ENCODE measurements at places on chromosomes 7 and 10. TPM values are rescaled to one million over a fixed set of nuclear protein-coding genes. Genes with fewer than 3 reads are reported as not detected.

GRCh38 chr10:114294549-114294948 lies 55.5 kb downstream of the VWA2 start:
- DNase-seq = no peak

The INSYN2A gene
- not detected for total RNA-seq

DNA sequence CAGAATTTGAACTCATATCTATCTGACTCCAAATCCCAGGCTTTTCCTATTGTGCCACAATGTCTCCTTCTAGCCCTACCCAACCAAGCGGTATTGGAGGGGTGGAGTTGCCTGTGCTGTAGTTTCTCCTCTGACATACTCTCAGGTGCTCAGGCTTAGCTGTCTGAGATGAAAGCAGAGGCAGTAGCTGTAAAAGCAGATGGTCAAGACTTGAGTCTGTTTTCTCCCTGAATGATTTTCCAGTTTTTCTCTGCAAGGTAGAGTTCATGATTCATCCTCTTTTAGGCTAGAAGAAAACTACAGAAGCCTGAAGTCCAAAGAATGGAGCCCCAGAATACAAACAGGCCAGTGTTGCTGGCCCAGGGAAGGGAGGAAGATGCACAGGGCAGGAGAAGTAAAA lies 130.0 kb downstream of the PDE1C start:
- DNase-seq = no peak

DNA sequence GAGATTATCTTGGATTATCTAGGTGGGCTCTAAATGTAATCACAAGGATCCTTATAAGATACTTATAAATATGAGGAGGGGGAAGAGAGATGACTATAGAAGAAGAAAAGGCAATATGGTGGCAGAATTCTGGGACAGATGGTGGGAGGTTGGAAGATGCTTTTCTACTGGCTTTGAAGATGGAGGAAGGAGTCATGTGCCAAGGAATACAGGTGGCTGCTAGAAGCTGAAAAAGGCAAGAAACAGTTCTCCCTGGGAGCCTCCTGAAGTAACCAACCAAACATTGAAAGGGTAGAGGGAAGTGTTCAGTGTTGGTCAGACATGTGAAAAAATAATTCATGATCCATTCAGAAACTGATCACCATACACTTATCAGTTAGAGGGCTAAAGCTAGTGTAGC lies 213.3 kb downstream of the WDR11 start:
- no peak for DNase-seq

Measured in HCT116 (cell line).